ENCODE measurements at places on chromosomes 11 and 22.

GRCh38 chr22:31210556-31211421, 1.3 kb upstream of the LIMK2 start:
- DNase-seq = no peak

DNA sequence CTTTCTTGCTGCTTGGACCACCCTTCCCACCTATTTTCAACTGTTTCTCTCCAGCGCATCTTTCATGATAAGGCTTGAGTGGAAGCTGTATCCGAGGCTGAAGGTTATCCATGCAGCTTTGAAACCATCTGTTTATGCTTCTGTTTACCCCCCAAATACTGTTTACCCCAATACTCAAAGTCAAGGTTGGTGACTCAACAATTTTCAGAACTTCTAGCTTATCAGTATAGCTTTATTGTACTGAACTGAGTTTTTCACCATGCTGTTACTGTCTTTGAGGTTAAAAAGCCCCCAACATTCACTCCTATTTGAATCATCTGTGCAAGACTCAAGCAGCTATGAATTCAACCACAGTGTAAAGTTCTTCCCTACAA, 1.1 kb upstream of the CABIN1 start:
- DNase-seq = no peak

DNA sequence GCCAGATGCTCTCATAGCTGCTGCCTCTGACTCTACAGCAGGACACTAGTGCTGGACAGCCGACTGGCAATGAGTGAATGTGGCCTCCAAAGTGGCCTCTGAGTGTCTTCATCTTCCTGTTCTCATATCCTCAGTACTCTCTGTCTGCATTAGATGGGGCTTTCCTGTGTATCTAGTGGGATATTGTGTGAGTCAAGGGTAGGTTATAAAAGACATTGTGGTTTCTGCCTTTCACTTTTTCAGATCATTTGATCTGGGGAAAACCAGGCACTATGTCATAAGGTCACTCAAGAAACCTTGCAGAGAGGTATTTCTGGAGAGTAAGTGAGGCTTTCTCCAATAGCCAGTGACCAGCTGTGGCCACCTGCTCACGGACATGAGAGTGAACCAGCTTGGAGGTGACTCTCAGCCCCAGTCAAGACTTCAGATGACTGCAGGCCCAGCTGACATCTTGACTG, 333.6 kb upstream of the NCAM1 start:
- DNase-seq = no peak

GRCh38 chr22:17914474-17914873, 109.9 kb downstream of the MICAL3 start:
- DNase-seq = no peak

DNA sequence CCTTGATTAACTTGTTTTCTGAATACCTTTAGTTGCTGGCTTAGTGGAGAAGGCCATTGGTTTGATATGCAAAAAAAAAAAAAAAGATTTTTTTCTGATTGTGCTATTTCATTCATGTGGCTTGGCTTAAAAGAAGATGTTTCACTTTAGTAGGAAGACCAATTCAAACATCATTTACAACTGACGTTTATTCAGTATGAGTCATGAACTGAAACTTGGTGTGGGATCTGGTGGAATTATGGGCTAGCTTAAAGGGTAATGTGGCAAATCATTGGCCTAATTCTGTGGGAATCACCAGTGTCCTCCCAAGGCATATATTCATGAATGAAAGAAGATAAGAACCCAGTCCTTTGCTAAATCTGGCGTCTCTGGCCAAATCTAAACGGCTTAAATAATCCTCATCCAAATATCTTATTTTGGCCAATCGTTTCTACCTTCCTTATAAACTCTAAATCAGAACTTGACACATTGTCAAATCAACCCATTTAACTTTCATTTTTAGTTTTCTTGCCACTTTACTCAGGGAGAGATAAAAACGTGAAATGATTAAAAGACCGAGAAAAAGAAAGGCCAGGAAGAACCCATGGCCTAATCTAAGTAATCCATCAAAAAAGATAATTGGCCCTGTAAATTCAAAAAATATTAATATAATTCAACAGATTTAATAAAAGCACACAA, 77.0 kb downstream of the DDIAS start:
- no peak for DNase-seq

DNA sequence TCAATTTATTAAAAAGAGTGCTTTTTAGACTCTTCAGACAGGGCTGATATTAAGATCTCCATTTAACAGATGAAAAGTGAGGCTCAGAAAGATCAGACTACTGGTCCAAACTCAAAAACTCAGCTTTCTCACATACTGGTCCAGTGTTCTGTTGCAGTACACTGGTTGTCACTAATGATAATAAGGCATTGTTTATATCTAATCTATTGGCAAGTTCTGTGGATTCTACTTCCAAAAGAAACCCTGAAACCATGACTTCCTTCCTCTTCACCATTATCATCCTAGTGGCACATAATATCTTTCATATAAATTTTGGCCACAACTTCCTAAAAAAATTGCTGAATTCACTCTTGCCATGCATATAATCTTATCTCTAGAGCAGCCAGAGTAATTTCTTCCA, 36.9 kb downstream of the F2 start:
- no peak for DNase-seq

DNA sequence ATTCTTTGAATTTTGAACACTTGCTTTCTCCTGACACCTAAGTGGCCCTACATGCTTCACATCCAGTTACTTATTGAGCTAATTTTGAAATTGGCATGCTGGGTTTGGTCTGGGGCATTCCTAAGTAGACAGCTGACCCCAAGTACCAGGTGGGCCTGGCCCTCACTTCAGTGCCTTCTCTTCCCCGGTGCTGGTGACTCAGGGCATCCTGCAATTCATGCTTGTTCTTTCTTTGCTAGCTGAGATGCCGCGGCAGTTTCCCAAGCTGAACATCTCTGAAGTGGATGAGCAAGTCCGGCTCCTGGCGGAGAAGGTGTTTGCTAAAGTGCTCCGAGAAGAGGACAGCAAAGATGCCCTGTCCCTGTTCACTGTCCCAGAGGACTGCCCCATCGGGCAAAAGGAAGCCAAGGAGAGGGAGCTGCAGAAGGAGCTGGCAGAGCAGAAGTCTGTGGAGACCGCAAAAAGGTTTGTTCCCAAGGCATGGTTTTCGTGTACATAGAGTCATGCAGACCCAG, 6.3 kb downstream of the AMPD3 start:
- DNase-seq = no peak

- DNase-seq = no peak
Measured at GRCh38 chr11:21307874-21308273, 638.5 kb downstream of the NELL1 start.
